Endothelial cell of umbilical vein (primary cell): ENCODE measurements at places on chromosomes 11 and 22.

- H3K27ac ChIP-seq: no peak overlapping the region
- H3K27me3 ChIP-seq: no peaks in the 10 kb centered on the region
- peaks cover 9% of the 10 kb centered on the region for H3K4me1 ChIP-seq
These were observed 5.0 kb downstream of the CDCA5 start for GRCh38 chr11:65078786-65079342.

GRCh38 chr11:106086135-106086534 is 8.7 kb downstream of the AASDHPPT start:
- no peaks in the 10 kb centered on the region for H3K27me3 ChIP-seq
- H3K4me1 ChIP-seq: no peaks in the 10 kb centered on the region
- H3K4me3 ChIP-seq: no peak overlapping the region
- H3K27ac ChIP-seq: no peak overlapping the region
- peaks cover 5% of the 10 kb centered on the region for H3K36me3 ChIP-seq

DNA sequence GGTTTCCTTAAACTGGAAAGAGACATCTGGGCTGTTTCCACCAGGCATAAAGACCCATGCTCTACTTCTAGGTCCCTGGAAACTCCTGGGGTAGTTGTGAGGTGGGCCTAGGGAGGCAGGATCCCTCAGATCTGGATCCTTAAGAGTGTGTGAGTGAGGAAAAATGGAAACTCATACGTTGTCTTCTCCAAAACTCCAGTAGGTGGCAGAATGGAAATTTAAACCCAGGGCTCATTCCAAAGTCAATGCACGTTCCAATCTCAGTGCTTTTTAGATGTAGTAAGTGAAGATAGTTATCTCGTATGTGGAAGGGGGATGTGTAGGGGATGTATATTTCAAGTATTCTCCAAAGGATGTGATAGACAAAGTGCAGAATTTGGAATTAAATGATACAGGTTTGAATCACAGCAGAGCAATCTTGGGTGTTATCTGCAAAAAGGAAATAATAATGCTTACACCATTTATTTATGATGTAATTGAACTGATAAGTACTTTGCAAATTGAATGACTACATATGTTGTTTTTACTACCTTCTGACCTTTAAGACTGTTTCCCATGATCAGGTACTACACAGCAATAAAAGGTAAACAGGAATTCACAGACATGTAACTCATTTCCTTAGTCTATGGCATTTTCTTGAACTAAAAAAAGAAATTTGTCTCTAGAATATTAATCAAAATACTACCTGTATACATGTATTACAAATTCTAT is 13.1 kb upstream of the MMP1 start:
- no peak overlapping the region for H3K27ac ChIP-seq
- H3K4me3 ChIP-seq: no peak overlapping the region
- H3K4me1 ChIP-seq: no peaks in the 10 kb centered on the region
- H3K27me3 ChIP-seq: peaks cover 10% of the 10 kb centered on the region

GRCh38 chr11:131422496-131422895 is 52.1 kb downstream of the NTM start:
- no peaks in the 10 kb centered on the region for H3K36me3 ChIP-seq
- no peak for DNase-seq
- no peak overlapping the region for H3K4me3 ChIP-seq
- H3K4me1 ChIP-seq: no peaks in the 10 kb centered on the region
- no peaks in the 10 kb centered on the region for H3K27me3 ChIP-seq

DNA sequence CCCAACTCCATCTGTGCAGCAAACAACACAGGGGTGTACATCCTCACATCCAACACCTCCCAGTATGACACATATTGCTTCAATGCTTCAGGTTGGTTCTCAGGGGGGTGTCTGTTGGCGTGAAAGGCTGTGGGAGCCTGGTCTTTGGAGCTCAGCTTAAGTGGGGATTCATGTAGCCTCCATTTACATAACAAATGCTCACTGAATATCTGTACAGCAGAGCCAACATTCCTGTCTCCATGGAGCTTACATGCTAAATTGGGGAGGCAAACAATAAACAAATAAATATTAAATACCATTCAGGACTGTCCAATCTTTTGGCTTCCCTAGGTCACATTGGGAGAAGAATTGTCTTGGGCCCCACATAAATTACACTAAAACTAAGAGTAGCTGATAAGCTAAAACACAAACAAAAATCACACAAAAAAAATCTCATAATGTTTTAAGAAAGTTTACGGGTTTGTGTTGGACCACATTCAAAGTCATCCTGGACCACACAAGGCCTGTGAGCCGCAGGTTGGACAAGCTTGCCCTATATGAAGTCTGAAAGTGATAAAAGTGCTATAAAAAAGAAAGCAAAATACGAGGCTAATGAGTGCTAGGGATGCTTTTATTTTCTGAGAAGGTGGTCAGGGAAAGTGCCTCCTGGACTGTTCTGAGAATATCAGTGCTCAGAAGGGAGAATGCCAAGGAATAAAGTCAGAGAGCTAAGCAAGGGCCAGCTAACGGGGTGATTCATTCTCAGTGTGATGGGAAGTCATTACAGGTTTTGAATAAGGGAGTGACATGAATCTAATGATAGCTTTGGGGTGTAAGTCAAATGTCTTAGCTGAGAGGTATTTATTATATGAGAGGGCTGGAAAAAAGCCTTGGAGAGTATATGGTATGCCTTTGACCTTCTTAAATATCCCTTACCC is 41.6 kb downstream of the CD44 start:
- H3K4me3 ChIP-seq: no peak overlapping the region
- no peaks in the 10 kb centered on the region for H3K27me3 ChIP-seq
- H3K4me1 ChIP-seq: no peaks in the 10 kb centered on the region
- no peak for DNase-seq
- no peak overlapping the region for H3K27ac ChIP-seq
- no peaks in the 10 kb centered on the region for H3K36me3 ChIP-seq

DNA sequence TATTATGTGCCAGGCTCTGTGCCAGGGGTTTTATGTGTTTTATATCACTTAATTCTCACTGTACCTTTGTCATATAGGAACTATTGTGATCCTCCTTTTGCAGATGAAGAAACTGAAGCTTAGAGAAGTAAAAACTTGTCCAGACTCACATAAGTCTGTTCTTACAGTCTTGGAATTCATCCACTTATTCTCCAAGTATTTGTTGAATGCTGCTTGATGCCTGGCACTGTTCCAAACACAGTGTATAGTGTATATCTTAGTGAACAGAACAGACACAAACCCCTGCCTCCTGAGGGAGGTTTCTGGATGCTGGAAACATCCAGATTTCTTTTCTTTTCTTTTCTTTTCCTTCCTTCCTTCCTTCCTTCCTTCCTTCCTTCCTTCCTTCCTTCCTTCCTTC is 29.0 kb upstream of the FGF3 start:
- no peak overlapping the region for H3K4me3 ChIP-seq
- no peaks in the 10 kb centered on the region for H3K36me3 ChIP-seq
- no peak for DNase-seq
- no peak overlapping the region for H3K27ac ChIP-seq

DNA sequence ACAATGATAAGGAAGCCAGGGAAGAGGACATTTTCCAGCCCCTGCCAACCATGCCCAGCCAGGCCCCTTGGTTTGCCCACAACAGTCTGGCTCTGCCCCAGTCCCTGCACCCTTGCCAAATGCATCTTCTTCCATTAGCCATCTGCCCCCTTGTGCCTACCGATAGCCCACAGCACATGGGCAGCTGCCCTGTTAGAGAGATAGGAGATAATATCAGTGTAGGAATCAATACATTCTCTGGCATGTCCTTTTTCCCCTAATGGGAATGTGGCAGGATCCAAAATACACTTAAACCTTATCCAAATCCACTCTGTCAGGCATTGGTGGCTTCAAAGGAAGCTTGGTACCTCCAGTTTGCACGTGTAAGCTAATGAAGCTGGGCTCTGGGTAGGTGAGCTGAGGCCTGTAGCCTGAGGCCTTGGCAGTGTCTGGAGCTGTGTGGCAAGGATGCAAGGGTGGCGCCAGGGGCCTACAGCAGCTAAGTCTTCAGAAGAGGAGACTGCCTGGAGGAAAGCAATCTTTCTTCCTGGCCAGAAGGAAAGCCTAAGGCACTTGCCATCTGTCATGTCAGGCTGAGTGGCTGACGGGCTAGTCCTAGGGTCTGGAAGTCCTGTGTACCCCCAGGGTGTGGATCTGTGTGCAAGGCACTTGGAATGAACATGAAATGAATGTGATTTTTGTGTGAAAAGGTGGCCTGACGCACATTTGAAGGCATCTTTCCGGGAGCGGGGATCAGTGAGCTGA is 164.2 kb upstream of the TBCEL start:
- H3K27me3 ChIP-seq: no peaks in the 10 kb centered on the region
- no peak overlapping the region for H3K4me3 ChIP-seq
- no peak overlapping the region for H3K27ac ChIP-seq

GRCh38 chr11:44446996-44447771 is 118.3 kb upstream of the CD82 start:
- H3K27me3 ChIP-seq: no peaks in the 10 kb centered on the region
- H3K4me1 ChIP-seq: no peaks in the 10 kb centered on the region
- H3K27ac ChIP-seq: no peak overlapping the region
- DNase-seq: no peak

DNA sequence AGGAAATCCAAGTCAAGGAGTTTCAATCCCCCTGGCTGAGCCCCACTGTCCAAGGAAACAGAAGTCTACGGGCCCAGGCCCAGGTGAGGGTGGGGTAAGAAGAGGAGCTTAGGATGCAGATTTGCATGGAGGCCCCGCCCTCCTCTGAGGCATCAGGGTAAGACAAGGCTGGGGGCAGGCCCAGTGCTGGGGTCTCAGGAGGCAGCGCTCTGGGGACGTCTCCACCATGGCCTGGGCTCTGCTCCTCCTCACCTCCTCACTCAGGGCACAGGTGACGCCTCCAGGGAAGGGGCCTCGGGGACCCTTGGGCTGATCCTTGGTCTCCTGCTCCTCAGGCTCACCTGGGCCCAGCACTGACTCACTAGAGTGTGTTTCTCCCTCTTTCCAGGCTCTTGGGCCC is 31.3 kb upstream of the IGLL5 start:
- no peak for DNase-seq
- H3K27ac ChIP-seq: no peak overlapping the region
- no peaks in the 10 kb centered on the region for H3K27me3 ChIP-seq
- H3K4me1 ChIP-seq: no peaks in the 10 kb centered on the region
- no peaks in the 10 kb centered on the region for H3K36me3 ChIP-seq
- H3K4me3 ChIP-seq: no peak overlapping the region

GRCh38 chr22:27761000-27761399 is 40.6 kb downstream of the MN1 start:
- H3K27ac ChIP-seq: no peak overlapping the region
- no peak overlapping the region for H3K4me3 ChIP-seq
- H3K27me3 ChIP-seq: no peaks in the 10 kb centered on the region
- no peaks in the 10 kb centered on the region for H3K36me3 ChIP-seq
- no peaks in the 10 kb centered on the region for H3K4me1 ChIP-seq

DNA sequence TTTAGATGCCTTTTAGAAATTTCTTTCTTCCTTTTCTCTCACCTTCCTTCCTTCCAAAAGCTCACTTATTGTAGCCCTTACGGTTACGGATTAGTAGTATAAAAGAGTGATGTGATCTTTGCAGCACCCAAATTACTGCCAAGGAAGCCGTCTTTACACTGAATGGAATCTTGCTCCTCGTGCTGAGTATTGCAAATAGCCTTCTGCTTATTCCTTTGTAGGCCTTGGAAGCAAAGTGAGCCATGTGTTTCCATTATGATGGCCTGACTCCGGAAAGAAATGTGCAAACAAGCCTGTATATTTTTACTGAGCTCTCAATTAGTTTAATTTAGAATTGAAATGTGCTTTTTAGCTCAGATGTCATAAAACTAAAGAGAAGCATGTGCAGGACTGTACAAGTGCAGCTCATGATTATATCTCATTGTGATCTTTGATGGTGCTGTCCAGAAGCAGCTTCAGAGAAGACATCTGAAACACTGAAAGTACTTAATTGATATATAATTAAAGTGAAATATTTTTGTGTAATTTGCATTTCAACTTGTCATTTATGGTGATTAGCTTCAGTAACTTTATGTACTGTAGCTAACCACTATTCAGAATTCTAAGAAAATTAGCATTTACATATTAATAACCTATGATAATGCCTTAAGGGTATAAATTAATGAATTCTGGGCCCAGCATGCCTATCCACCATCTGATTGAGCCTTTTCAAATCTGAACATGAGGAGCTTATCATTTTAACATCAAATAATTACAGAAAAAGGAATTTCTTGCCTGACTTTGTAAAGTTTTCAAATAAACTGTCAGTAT is 129.3 kb downstream of the GRIA4 start:
- no peak overlapping the region for H3K27ac ChIP-seq
- H3K4me3 ChIP-seq: no peak overlapping the region
- no peaks in the 10 kb centered on the region for H3K27me3 ChIP-seq
- DNase-seq: no peak
- no peaks in the 10 kb centered on the region for H3K36me3 ChIP-seq
- no peaks in the 10 kb centered on the region for H3K4me1 ChIP-seq

DNA sequence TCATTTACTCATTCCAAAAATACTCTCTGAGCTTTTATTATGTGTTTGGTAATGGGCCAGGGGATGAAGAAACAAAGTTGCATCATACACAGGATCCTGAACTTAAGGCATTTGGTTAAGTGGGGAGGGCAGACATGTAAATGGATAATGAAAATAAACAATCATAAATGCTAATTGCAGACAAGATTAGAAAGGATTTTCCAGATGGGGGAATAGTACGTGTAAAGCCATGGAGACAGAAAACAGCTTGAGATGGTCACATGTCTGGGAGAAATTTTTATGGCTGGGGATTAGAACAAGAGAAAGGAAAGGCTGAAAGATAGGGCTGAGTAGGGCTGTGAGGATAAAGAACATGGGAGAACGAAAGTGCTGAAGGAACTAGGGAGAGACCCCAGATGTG is 534.3 kb upstream of the LARGE1 start:
- no peaks in the 10 kb centered on the region for H3K36me3 ChIP-seq
- H3K4me1 ChIP-seq: no peaks in the 10 kb centered on the region
- no peaks in the 10 kb centered on the region for H3K27me3 ChIP-seq
- no peak overlapping the region for H3K27ac ChIP-seq

DNA sequence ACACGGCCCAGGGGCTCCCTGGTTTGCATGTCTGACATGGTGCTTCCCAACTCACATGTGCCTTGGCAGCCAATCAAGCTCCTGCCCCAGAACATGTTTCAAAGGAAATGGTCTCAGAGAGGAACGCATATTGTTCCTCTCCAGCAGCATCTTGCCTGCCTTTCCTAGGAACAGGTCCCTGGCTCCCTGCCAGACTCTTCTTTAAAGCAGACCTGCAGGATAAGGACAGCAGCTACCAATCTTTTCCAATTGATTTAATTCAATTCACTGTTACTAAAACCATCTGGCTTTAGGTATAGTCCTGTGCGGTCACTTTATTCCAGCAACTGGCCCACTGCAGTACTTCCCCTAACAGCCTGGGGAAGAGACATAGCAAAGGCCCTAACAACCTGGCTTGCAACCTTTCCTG is 79.9 kb downstream of the AMBRA1 start:
- no peaks in the 10 kb centered on the region for H3K36me3 ChIP-seq
- peak overlapping the region; percentile 7 for H3K27ac ChIP-seq
- H3K4me3 ChIP-seq: no peak overlapping the region

GRCh38 chr11:114291842-114292680 is 4.1 kb upstream of the NNMT start:
- no peaks in the 10 kb centered on the region for H3K36me3 ChIP-seq
- H3K27ac ChIP-seq: peak overlapping the region; percentile 100
- H3K27me3 ChIP-seq: no peaks in the 10 kb centered on the region
- peaks cover 64% of the 10 kb centered on the region for H3K4me1 ChIP-seq
- H3K4me3 ChIP-seq: peak overlapping the region; percentile 65

GRCh38 chr22:49317369-49317768 is 510.3 kb downstream of the BRD1 start:
- H3K27ac ChIP-seq: no peak overlapping the region
- DNase-seq: no peak
- H3K27me3 ChIP-seq: no peaks in the 10 kb centered on the region
- H3K4me1 ChIP-seq: no peaks in the 10 kb centered on the region
- H3K4me3 ChIP-seq: no peak overlapping the region
- H3K36me3 ChIP-seq: no peaks in the 10 kb centered on the region

- no peak overlapping the region for H3K4me3 ChIP-seq
- H3K27ac ChIP-seq: no peak overlapping the region
These were observed 162.5 kb downstream of the COMMD9 start for GRCh38 chr11:36126678-36127077.
